ENCODE measurements at places on chromosomes 12 and 14.

DNA sequence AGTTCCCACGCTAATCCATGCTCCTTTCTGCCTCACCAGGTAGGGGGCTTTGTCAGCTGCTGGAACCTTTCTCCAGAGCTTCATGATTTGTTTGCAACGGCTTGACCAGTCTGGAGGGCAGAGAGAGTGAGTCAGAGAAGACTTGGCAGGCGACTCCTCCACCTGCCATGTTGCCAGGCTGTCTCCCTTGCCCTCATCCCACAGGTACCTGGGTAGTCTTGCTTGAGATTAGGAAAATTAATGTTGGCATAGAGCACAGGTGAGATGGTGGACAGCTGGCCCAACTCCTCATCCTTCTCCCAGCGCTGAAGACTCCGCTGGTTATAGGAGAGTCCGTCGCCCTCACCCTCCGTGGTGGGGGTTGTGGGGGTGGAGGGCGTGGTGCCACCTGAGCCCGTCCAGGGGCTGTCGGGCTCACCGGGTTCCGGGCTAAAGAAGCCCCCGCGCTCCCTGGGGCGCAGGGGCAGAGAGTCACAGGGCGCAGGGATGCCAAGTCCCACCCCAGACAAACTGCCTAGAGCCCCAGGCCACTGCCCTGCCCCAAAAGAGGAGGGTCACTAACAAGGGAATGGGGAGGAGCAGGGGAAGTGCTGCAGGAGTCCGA is 18.6 kb downstream of the KMT2D start:
- DNase-seq: no peak

- peak; percentile 77 for DNase-seq
Measured at GRCh38 chr12:14260011-14260993, 105.2 kb upstream of the ATF7IP start.

GRCh38 chr12:53143355-53143754 is 37.2 kb upstream of the ZNF740 start:
- no peak for DNase-seq

DNA sequence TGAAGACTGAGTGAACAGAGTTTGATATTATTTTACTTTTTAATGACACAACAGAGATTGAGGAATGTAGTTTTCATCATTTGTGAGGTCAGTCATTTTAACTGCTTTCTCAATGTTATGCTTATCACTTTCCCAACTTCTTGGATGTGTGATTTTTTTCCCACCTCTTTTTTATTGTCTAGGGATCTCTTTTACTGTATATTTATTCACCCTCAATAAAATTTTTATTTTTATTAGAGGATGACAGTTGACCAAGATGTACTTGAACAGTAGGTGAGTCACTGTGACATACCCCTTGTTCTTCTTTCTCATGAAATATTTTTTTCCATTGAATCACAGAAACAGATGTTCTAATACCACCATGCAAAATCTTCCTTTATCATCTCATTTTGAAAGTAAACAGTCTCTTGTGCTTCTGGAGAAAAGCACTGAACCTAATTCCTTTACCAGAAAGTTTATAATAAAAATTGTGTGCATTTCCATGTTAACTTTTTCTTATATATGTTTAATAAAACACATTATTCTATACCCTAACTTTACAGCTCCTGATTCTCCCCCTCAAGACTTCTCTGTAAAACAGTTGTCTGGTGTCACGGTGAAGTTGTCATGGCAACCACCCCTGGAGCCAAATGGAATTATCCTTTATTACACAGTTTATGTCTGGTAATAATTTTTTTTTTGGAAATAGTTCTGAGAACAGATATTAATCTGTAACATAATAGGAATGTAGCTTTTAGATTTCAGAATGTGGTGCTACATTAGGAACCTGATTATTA is 65.9 kb downstream of the PTPRQ start:
- DNase-seq: no peak
